ENCODE measurements at places on chromosomes 13 and 19.

GRCh38 chr19:58304255-58304654 is 922 bp upstream of the ERVK3-1 start:
- peak; percentile 24 for DNase-seq

- no peak for DNase-seq
These were observed 40.3 kb downstream of the PDE4A start for GRCh38 chr19:10460714-10461046.

DNA sequence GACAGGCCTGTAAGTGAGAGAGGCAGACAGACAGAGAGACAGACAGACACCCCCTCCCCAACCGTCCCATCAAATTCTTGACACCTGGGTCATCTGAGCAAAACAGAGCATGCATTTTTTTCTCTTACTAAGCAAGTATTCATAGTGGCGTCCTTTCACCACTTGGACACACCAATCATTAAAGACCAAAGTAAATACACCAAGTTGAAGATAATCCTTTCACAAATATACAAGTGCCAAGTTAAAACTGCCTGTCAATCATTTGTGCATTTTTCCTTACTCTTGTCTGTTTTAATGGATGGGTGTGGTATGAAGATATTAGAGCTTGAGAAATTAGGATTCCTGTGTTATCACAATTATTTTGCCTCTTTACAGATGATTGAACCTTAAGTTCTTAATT is 337.3 kb downstream of the ATP8A2 start:
- no peak for DNase-seq

DNA sequence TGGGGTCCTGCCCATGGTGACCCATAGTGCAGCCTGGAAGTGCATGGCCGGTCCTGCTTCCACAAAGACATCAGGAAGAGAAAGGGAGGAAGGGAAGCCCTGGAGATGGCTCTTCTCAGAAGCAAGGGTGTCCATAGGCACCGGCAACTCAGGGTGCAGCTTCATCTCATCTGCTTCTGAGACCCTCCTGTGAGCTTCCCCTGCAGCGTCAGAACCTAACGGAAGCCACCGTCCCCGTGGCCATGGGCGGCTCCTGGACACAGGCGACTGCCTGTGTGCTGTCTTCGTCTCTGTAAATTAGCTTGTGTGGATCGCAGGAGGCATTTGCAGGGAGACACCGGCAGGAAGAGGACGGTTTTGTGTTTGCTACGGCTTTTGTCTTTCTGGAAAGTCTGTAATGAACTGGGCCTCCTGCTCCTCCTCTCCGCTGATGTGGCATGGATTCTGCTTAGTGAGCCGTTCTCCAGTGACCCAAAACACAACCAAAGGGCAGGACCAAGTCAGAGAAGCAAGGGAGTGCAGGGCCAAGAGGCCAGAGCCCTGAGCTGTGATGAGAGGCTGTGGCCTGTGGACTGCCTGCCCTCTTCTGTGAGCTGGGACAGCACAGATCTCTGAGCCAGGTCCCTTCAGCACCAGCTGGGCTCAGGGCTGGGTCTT is 2.5 kb downstream of the ATP4B start:
- DNase-seq: peak; percentile 46

- DNase-seq: peak; percentile 51
These were observed 11.0 kb downstream of the GAS6 start for GRCh38 chr13:113852536-113853517.
